ENCODE measurements at places on chromosomes 1 and 21. TPM values are rescaled to one million over a fixed set of nuclear protein-coding genes. Genes with fewer than 3 reads are reported as not detected.

Gene FCRL1
- total RNA-seq, result not detected

Gene TNNI3K
- 0.24 TPM for total RNA-seq

Gene CLDN19
- not detected for total RNA-seq

Gene NFASC
- total RNA-seq, result 0.96 TPM

Gene RHD
- not detected for total RNA-seq

Gene CA6
- not detected for total RNA-seq
